ENCODE measurements at places on chromosomes 7 and 10.

DNA sequence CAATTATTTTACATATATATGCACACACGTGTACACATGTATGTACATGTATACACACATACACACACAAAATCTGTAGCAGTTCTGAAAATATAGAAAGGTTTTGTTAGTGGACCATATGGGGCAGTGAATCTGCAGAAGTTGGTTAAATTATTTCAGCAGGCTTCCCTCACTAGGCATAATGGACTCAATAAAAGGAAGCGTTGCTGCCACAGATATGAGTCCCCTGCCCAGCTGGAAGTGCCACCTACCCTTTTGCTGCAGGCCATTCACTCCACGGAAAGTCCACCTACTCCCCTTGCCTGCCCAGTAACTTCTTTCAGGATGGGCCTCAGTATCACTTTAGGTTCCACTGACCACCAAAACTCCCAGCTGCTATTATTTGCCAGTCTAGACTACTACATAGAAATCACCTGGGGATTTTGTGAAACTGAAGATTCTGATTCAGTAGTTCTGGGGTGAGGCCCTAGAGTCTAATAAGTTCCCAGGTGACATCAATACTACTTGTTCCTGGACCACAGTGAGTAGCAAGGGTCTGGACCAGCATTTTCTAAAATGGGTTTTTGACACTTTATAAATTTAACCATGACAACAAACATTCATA is 29.3 kb upstream of the CROT start:
- no peak for DNase-seq

DNA sequence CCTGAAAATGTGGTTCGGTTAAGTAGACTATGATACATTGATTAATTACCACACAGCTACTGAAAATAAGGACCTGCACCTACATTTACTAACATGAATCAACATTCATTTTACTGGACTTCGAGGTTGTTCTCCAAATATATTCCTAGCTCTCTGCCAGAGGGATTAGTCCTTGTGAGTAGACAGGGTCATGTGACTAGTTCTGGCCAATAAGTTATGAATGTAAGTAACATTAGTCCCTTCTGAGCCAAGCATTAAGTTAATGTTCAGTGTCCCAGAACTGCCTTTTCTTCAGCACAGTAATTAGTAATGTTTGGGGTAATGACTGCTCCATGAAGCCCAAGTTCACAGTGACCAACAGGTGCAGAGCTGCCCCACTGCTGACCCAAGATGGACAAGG is 9.2 kb downstream of the ITIH5 start:
- no peak for DNase-seq

DNA sequence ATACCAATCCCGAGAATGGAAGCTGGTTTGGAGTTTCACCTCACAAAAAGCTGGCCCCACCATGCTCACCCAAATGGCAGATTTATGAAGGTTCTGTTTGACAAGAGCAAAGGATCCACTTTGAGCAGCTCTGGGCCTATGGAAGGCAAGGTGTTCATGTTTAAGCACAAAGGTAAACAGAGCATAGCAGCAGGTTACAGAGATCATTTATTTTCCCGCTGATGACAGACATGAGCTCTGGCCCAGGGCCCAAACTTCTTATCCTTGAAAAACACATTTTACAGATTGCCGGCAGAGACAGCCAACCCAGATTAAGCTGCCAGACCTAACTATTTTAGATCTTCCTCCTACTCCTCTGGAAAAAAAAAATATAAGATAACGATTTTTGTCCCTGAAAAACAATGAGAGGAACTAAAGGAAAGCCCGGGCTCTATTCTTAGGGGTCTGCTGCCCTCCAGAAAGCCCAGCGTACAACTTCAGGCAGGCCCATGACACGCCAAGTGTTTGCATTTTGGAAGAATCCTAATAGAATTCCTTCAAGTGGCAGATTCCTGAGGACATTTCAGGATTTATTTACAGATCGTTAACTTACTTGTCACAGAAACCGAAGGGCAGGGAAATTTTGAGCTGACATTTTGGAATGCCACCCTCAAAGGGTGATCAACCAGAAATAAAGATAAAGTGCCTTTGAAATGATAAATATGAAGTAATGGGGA is 40.0 kb downstream of the SYPL1 start:
- no peak for DNase-seq

GRCh38 chr7:156790264-156790663 is 102.7 kb downstream of the LMBR1 start:
- DNase-seq, result no peak

DNA sequence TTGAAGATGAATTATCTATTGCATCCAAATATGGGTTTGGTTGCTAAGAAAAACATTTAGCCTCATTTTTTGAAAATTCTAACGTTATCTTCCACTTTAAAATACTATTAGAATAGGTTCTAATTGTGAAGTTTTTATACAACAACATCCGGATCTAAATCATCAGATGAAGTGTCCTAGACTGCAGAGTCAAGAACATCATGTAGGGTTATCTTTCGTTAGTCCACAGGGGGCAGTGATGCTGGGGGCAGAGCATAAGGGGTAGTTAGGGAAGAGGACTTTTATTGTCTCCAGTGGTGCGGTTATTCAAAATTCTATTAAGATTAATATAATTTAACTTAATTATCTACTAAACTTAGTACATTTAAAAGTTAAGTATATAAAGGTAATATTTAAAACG is 990.6 kb upstream of the PHF14 start:
- DNase-seq, result no peak

DNA sequence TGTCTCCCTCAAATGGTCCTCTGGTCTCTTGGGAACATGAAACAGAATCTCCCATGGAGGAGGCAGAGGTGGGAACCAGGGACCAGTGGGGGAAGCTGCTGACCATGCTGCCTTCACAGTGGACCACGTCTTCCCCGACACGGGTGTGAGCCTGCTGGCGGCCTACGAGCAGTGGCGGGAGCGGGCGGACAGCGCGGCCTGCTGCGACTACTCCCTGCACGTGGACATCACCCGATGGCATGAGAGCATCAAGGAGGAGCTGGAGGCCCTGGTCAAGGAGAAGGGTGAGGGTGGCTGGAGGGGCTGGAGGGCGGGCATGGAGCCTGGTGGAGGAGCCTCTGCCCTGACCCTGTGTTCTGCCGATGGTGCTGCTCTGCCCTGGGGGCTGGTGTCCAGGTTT is 8.0 kb downstream of the DPYSL4 start:
- DNase-seq, result no peak
